ENCODE measurements at places on chromosomes 3 and 15. TPM values are rescaled to one million over a fixed set of nuclear protein-coding genes. Genes with fewer than 3 reads are reported as not detected.

TLR9 gene
- not detected for total RNA-seq

NCBP2 gene
- 80.8 TPM for total RNA-seq

STRIT1 gene
- not detected for total RNA-seq

ATP10A gene
- total RNA-seq: 0.59 TPM

NTRK3 gene
- total RNA-seq: 2.4 TPM

TMEM212 gene
- not detected for total RNA-seq

- DNase-seq: no peak
These were observed 24.8 kb upstream of the MBNL1 start for GRCh38 chr3:152243721-152244516.

DNA sequence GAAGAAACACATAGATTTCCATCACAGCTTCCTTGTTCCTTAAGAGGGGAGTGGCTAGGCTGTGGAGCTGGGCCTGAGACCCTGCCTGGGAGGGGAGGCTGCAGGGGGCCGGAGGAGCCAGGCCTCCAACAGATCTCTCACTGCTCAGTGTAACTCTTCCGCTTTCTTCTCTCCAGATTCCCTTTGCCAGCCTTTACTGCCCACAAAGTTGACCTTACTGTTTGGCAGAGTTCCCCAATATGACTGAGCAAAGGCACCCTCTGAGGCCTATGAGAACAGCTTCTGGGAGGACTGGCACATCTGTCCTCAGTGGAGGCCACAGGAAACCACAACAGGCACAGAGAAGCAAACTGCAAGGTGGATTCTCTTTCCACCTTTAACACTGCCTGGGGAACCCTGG, 38.1 kb downstream of the SLCO2A1 start:
- DNase-seq: no peak

- no peak for DNase-seq
These were observed 784 bp upstream of the SAMMSON start for GRCh38 chr3:69998759-69999139.

DNA sequence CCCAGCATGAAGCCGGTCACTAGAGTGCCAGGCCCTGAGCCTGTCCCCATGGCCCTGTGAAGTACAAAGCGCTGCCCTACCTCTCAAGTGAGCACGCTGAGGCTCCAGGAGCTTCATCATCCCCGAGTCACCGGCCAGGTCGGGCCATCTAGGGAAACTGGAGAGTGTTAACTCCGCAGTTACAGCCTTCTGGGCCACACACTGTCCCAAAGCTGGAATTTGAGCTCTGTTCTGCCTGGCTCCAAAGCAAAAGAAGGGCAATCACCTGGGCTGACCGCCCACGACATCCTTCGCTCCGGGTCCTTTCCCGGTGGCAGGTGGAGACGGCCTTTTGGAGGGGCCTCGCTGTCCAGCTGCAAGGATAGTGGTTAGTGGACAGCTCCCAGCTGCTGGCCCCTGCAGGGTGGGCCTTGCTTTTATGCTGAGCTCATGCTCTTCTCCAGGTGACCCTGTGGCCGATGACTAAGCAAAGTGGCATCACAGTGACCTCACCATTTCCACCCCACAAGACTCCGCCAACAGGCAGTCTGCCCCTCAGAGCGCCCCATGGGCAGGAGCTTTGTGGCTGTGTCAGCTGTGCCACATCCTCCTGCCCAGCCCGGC, 3.5 kb upstream of the MUC4 start:
- peak; percentile 9 for DNase-seq

GRCh38 chr3:152620395-152620794, 214.5 kb upstream of the P2RY1 start:
- DNase-seq: no peak
